ENCODE measurements at places on chromosomes 13 and 19.

DNA sequence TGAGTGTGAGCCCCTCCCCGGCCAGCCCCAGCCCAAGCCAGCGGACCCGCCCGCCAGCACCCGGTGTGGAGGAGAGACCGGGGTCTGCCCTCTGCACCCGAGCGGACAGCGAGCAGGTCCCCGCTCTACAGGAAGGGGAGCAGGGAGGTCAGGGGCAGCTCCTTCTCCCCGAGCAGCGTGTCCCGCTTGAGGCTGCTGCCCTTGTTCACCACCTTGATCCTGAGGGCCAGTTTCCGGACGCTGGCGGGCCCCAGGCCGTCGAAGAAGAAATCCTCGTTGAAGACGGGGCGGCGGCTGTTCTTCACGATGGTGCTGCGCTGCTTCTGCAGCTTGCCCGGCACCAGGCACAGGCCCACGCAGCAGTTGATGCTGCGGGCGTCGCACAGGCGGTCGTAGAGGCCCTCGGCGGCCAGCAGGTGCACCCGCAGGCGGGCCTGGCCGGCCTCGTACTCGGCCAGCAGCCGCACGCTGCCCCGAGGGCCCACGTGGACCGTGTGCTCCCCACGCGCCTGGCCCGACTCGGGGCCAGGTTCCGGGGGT, 1.9 kb downstream of the C2CD4C start:
- no peak for DNase-seq

GRCh38 chr19:17681505-17682125, 6.5 kb downstream of the UNC13A start:
- peak; percentile 82 for DNase-seq

DNA sequence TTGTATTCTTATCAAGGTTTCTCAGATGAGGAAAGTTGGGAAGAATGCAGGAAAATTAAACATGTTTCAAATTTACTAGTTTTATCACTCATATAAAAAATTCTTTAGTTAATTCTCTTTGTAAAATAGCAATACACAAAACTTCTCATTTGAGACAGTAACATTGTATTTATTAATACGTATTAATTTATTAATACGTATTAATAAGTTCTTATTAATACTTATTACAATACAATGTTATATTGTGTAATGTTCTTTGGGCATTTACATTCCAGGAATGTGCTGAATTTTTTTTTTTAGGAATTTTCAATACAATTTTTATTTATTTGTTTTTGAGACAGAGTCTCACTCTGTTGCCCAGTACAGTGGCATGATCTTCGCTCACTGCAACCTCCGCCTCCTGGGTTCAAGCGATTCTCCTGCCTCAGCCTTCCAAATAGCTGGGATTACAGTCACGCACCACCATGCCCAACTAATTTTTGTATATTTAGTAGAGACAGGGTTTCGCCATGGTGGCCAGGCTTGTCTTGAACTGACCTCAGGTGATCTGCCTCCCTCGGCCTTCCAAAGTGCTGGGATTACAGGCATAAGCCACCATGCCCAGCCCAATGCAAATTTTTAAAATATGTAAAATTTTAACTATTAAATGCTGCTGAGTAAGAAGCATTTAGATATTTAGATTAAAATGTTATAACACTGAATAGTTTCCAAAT, 31.6 kb downstream of the MBNL2 start:
- no peak for DNase-seq

DNA sequence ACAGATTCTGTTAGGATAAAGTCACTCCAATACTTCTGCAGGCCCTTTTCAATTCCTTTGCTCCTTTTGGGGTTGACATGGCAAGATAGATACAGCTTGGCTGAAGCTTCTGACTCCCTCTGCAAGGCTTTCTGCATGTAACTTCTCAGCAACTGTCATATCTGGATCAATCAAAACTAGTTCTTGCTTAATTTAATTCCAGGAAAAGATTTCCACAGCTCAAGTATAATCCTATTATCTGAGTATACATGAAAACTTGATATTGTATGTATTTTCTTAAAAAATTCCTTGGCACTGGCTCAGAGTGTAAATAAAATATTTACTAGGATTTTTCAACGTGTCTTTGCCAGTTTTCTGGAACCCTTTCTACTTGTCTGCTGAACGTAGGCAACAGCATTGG, 109.6 kb downstream of the STARD13 start:
- DNase-seq = no peak

GRCh38 chr13:109180905-109181425, 551.6 kb downstream of the MYO16 start:
- DNase-seq = no peak

DNA sequence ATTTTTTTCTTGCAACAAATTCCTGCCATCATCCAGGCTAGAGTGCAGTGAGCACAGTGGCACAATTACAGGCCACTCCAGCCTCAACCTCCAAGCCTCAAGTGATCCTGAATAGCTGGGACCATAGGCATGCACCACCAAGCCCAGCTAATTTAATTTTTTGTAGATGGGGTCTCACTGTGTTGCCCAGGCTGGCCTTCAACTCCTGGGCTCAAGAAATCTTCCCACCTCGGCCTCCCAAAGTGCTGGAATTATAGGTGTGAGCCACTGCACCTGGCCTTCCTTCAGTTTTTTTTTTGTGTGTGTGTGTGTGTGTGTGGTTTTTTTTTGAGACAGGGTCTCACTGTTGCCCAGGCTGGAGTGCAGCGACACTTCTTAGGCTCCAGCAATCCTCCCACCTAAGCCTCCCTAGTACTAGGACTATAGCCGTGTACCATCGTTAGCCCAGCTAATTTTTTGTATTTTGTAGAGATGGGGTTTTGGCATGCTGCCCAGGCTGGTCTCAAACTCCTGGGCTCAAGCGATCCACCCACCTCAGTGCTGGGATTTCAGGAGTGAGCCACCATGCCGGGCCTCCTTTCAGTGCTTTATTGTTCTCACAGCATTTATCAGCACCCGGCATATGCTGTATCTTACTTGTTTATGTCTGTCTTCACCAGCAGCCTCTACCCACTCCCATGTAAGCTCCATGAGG, 5.9 kb upstream of the SRRM5 start:
- no peak for DNase-seq

- DNase-seq = no peak
Observed at GRCh38 chr13:74111901-74112824, 22.0 kb downstream of the KLF12 start.

DNA sequence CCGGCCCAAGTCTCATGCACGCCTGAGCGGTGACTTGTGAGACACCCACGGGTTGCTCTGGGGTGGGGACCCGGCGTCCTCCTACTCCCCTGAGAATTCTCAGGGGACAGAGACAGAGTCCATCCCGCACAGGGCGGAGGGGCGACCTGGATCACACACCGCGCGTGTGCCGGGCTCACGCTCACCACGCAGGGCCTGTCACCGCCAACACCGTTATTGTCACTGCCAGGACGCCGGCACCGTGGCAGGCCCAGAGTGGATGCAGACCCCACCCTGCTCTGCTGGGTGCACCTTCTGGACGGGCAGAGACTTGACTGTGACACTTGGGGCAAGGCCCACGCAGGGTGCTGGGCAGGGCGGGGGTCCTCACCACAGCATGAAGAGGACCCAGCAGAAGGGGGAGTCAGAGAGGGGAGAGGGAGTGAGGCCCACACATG, 16.2 kb downstream of the MOB3A start:
- no peak for DNase-seq

DNA sequence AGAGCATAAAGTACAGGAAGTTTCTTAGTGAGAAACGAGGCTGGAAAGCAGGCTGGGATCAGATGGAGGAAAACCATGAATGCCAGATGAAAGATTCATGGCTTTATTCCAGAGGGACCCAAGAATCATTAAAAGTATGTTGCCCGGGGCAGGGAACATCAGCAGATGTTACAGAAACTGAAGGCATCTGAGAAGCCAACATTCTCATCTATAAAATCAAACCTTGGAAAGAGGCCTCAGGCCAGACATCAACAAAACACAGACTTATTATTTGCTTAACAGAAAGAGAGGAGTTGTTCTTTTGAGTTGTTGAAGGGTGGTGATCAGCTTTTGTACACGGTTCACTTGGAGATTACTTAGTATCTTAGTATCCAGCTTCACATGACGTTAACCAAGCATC, 543.6 kb downstream of the RFC3 start:
- no peak for DNase-seq

DNA sequence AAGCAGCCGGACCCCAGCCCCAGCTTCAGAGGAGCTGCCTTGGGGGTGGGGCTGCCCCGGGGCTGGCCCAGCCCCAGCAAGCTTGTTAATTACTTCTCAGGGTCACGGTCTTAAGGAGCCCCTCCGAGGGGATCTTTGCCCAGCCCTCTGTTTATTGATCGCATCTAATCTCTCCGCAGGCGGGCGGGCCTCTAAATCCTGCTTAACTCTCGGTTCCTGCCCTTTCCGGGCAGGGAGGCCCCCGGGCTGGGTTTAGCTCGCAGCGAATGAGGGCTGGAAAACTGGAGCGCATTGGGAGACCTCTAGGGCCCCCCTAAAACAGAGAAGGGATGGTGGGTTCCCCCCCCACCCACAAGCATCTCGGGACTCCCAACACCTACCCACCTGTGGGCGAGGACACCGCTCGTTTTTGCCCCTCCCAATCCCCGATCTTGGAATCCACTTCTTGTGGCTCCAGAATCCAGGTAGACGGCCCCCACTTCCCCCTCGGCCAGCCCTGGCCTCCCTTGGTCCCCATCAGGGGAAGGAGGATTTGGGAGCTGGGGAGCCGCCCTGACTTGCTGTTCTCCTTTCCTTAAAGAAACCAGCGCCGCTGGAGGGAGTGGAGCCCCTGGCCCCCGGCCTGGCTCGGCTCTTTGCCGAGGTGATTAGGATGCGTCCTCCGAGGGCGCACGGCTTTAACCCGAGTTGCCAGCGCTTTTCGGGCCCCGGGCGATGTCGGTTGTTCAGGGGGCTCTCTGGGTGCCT, 59.5 kb upstream of the ADGRL1 start:
- DNase-seq = no peak

GRCh38 chr13:106500445-106500844, 35.0 kb downstream of the EFNB2 start:
- DNase-seq = peak; percentile 67

DNA sequence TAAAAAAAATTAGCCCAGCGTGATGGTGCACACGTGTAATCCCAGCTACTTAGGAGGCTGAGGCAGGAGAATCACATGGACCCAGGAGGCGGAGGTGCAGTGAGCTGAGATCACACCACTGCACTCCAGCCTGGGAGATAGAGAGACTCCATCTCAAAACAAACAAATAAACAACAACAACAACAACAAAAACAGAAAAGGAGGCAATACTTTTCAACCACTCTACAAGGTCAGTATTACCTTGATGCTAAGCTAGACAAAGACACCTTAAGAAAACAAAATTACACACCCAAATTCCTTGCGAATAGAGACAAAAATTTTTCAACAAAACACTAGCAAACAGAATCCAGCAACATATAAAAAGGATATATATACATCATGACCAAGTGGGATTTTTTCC, 39.7 kb downstream of the PEPD start:
- DNase-seq = no peak

- no peak for DNase-seq
Observed at GRCh38 chr13:51769455-51770127, 34.4 kb downstream of the DHRS12 start.

- DNase-seq = peak; percentile 12
Observed at GRCh38 chr13:97583907-97584497, 150.0 kb downstream of the RAP2A start.

DNA sequence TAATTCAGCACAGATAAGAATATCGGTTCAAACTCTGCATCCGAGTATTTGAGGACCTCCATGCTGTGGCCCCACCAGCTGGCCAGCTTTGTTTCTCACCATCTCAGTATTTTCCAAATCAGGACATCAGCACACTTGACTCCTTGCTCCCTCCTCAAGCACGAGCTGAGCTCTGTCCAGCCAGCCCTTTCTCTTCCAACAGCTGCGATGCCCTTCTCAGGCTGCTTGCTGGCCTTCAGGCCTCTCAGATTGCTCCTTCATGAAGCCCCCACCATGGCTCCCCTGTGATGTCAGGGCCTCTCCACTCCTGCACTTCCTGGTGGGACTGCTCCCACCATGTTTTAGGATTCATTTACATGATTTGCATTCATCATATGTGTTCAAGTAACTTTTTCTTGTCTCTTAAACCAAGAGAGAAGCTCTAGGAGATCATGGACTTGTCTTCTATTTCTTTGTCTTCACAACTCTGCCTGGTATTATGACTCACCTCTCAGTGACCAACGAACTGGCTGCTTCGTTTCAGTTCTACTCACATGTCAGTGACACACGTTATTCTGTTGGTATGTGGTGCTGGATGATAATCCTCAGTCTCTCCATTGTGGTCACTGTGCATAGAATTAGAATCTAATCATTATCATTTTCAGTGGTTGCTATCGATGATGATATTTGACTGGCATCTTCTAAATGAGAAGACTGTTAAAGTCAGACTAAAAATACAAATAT, 471.7 kb downstream of the EFNB2 start:
- no peak for DNase-seq

- no peak for DNase-seq
Observed at GRCh38 chr13:102400675-102401145, 1.1 kb downstream of the FGF14 start.

DNA sequence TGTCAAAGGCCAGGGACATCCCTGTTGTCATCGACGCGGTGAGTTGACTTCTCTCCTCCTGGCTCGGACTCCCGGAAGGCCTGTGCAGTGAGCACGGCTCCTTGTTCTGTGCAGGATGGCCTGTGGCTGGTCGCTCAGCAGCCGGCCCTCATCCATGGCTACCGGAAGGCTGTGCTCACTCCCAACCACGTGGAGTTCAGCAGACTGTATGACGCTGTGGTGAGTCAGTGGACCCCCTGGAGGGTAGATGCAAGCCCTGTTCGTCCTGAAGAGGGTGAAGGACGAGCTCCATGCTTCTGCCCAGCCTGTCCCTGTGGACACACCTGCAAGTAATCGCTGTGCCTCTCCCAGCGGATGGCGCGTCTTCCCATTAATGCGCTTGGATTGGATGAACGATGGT, 19.2 kb downstream of the NAXD start:
- no peak for DNase-seq

Data from hematopoietic multipotent progenitor cell treated with erythropoietin and hydrocortisone succinate and interleukin-3 and kit ligand, for 4 days (in vitro differentiated cells).